ENCODE measurements at places on chromosomes 5 and 9.
A peak's percentile ranks its signal among the peaks of the same experiment; 100 is the strongest.

GRCh38 chr5:170579601-170580000 lies 75.8 kb downstream of the KCNIP1 start:
- DNase-seq: no peak

DNA sequence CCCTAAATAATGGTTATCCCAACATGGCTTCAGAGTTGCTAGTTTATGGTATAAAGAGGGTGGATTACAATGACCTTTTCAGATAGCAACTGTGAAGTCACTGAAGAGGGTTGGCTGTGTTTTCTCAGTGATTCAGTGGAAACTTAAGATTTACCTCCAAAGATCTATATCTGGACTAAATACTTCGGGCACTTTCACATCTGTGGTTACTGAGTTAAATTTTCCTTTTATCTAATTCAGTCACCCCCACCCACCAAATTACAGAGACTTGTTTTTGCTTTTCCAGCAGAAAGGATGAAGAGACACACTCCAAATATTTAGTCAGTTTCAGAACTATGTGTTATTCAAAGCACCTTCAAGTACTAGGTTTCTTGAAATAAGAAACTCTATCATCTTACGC lies 573.2 kb downstream of the CCDC171 start:
- no peak for DNase-seq

DNA sequence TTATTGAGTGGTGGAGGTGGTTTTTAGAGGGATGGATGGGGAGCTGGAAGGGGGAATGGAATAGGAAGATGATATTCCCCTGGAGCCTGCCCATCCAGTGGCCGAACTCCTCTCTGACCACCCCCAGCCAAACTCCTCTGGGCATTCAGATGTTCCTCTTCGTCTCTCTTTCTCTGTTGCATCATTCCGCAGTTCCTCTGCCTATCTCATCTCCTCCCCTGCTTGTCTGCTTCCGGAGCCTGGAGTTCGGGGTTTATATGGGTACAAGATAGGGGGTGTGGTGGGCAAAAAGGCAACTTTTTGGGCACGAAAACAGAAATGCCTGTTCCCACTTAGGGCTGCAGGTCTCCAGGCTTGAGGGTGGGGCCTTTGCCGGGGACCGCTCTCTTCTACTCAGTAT lies 12.2 kb upstream of the CDK5RAP2 start:
- DNase-seq: no peak

GRCh38 chr5:148466236-148466580 lies 82.5 kb downstream of the FBXO38 start:
- DNase-seq: no peak

GRCh38 chr5:160398806-160399205 lies 1.0 kb downstream of the FAM200C start:
- no peak for DNase-seq

- DNase-seq: no peak
These were observed 1.8 kb upstream of the WDR31 start for GRCh38 chr9:113341712-113342410.

DNA sequence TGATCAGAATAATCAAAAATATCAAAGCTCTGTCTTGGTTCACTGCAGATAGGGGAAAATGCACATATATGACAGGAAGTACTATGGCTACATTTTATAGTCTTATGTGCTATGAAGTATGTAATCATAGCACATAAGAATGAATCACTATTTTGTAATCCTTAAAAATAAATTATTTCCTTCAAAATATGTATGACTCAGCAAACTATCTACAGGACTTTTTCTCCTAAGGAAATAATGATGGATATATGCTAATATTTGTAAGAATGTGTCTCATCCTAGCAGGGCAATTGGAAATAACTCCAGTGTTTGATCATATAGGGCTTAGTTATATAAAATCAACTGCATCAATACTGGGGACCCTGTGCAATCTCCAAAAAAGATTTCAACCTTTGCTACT lies 85.1 kb downstream of the SLC24A2 start:
- no peak for DNase-seq

- no peak for DNase-seq
These were observed 782.4 kb upstream of the ZNF608 start for GRCh38 chr5:125528881-125529280.

GRCh38 chr9:113622600-113623400 lies 159.3 kb downstream of the RGS3 start:
- no peak for DNase-seq

- DNase-seq: no peak
These were observed 121.4 kb downstream of the CMYA5 start for GRCh38 chr5:79811081-79811480.

DNA sequence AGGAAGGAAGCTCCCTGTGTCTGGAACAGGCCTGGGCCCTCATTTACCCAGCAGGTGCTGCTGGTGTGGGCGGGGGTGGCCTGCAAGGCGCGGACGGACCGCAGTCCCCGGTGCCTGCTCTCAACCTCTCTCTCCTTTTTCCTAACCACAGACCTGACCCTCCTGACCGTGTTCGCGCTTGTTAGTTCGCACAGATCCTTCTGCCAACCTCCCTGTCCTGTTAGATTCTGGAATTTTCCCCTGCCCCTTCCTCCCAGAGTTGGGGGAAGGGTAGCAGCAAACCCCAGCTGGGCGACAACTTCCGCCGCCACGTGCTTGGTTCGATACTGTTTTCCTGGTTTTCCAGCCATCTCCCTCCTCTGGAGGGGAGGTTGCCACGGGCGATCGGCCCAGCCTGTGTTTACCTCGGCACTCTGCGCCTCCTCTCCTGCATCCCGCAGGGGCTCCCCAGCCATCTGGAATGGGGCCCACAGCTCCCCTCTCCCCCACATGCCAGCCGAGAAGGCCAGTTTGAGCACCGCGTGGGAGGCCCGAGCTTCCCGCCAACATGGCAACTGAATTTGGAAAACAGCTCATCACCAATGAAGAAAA lies 70.8 kb upstream of the UNC5A start:
- DNase-seq: no peak

DNA sequence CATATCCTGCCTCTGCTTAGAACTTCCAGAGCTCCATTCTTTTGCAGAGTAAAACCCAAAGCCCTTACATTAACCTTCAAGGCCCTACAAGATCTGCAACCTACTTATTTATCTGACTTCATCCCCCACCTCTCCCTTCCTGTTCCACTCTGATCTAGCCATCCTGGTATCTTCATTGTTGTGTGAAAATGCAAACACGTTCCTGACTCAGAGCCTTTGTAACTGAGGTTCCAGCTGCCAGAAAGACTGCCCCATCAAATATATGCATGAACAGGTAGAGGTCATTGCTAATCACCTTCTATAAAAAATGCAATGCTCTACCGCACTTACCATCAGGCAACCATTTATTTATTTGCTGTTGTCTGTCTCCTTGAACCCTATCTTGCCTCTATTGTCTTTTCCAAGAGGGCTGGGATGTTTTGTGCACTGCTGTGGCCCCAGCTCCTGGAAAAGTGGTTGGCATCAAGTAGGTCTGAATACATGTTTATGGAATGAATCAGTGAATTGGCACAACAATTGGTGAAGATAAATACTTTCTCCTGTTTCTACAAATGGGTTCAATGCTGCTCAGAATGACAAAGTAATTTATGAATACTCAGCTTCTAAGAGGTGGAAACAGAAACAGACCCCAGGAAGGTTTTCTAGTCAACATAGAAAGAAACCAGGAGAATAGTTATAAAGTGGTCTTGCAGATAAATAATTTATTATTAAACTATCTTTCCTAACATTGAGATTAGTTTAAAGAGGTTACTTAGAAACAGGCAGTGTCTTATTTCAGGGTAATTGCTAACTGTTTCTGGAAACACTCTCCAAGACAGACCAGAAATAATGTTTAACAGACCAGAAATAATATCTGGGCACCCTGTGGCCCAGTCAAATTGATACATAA lies 230.6 kb upstream of the CD180 start:
- no peak for DNase-seq

- peak; percentile 47 for DNase-seq
These were observed 5.3 kb upstream of the LCP2 start for GRCh38 chr5:170302653-170303501.

GRCh38 chr5:167950126-167950721 lies 341.2 kb upstream of the WWC1 start:
- no peak for DNase-seq

GRCh38 chr5:129110742-129111141 lies 16.2 kb downstream of the ISOC1 start:
- DNase-seq: no peak

DNA sequence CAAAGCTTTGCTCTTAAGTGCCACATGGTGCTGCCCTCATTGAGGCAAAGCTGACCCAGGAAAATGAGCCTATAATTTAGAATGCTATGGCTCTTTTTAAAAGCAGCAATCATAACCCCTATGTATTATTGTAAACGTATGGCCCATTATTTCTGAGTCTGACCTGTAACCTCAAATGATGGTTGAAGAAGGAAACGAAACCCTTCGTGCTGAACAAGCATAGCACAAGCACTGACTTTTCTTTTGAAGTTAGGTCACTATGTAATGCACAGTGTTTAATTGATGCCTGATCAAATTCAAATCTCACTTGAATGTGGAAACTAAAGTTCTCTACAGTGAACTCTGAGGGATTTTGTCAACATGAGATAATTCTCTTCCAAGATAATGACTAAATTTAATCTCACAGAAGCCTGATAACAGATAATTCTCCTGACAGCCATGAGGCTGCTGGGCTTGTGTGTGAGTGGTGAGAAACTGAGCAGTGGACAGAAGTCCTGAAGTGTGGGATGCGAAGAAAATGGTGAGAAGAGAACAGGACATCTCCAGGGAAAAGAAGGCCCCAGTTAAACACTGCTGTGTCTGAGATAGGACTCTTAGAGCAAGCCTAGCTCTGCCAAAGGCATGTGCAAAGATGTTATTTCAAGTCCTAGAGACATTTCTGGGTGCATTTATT lies 226.9 kb downstream of the MAN2A1 start:
- no peak for DNase-seq

- no peak for DNase-seq
These were observed 18.3 kb upstream of the ECPAS start for GRCh38 chr9:111502506-111502905.

- no peak for DNase-seq
These were observed 933.8 kb upstream of the DMAC1 start for GRCh38 chr9:8733131-8733954.

DNA sequence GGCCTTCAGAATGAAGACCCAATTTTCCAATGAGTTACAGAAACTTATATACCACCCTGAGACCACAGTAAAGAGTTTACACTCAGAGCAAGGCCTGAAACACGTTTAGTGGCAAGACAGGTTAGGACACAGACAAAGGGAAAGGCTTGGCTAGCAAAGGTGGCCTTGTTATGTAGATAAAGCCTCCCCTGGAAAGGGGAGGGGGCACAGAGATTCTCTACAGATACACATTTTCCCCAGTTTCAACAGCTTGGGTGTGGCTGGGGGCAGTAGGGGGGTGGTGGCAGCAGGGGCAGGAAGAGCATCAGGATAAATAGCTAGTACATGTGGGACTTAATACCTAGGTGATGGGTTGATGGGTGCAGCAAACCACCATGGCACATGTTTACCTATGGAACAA lies 51.9 kb upstream of the PPP1R2B start:
- DNase-seq: no peak

- DNase-seq: no peak
These were observed 2.0 kb upstream of the UAP1L1 start for GRCh38 chr9:137075275-137075775.

- no peak for DNase-seq
These were observed 15.3 kb downstream of the AP3S1 start for GRCh38 chr5:115857057-115857479.

- no peak for DNase-seq
These were observed 149.3 kb upstream of the COL5A1 start for GRCh38 chr9:134492281-134492691.

DNA sequence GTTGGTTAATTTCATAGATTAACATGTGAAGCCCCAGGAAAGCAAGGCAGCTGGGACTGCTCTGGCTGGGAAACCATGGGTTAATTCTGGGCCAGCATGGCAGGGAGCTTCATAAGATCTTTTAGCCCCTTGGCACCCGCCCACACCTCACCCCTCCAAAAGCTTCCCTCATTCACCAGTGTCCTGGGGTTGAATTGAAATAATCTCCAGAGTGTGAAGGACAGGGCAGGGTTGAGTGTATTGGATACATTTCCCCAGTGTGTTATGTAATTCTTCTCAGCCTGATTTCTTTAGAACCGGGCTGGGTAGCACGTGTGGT lies 19.4 kb downstream of the WNT8A start:
- DNase-seq: no peak

- no peak for DNase-seq
These were observed 115.2 kb downstream of the SIL1 start for GRCh38 chr5:139082813-139083498.

Data from GDM1 (cell line).